Stimulated activated CD4-positive, alpha-beta T cell treated with anti-CD3 and anti-CD28 coated beads, TNF-alpha, amount 100 ng/mL, for 4 hours (primary cell): ENCODE measurements at places on chromosomes 2 and 18.
A peak's percentile ranks its signal among the peaks of the same experiment; 100 is the strongest.

- DNase-seq: peak; percentile 19
Observed at GRCh38 chr2:218569038-218569431, 396 bp downstream of the CNOT9 start.

GRCh38 chr18:58903533-58903932, 38.9 kb downstream of the ZNF532 start:
- no peak for DNase-seq

- no peak for DNase-seq
Observed at GRCh38 chr2:157725846-157726245, 97.2 kb upstream of the ACVR1C start.

DNA sequence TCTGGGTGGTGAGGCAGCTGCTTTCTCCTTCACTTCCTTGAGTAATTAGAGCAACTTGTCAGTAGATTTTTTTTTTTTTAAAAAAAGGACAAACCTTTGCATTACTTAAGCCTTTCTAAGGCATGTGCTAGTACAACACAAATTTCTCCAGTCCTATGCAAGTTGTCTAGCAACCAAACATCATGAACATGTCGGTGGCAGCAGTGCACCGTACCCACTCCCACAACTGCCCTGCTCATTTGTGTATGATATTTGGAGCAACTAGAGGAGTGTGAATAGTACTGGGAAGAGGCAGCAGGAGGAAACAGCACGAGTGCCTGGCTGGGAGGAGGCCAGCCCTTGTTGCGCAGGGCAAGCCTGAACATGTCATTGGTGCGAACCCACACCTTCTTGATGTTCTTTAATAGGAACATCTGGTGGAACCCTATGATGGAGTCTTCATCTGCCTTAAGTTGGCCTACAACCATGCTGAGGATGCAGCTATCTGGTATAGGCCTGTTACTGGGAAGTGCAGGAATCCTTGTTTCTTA, 238.3 kb downstream of the TDRD15 start:
- DNase-seq: no peak

DNA sequence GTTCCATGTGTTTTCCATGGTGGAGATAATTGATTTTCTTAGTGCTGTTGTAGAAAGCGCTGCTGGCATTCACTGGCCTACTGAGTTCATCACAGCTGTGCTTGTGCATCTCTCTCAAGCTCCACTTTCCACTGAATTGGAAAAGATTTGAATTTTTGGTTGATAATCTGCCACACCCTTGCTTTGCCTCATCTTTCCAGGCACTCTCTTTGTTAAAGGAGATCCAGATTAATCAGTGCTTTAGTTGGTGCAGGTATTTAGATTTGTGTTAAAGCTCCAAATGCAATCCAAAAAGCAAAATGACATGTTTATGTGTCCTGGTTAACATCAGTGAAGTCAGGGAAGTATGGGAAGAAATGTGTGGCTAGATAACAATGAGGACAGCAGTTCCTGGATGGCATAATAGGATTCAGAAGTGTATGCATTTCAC, 2.7 kb upstream of the COL3A1 start:
- no peak for DNase-seq

DNA sequence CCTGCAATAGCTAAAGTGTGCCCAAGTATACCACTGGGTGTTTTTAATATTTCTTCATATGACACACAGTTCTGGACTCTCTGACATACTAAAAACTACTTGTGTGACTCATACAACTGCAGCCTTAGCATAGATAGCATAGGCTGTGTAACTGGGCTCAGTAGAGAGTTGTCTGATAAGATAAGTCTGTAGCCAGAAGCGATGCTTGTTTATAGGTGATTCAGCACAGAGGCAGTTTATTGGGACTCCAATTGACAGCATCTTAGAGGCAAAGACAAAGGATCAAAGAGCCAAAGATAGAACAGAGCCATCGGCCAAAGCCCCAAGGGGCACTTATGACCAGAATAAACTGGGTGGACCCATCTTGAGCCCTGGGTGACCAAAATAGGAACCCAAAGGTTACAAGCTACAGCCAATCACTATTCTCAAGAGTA, 42.3 kb downstream of the AAK1 start:
- no peak for DNase-seq

- no peak for DNase-seq
Observed at GRCh38 chr2:229335877-229336346, 64.8 kb upstream of the PID1 start.

- DNase-seq: no peak
Observed at GRCh38 chr2:226657340-226658053, 142.1 kb downstream of the IRS1 start.

GRCh38 chr2:170679607-170680079, 35.5 kb upstream of the SP5 start:
- no peak for DNase-seq

DNA sequence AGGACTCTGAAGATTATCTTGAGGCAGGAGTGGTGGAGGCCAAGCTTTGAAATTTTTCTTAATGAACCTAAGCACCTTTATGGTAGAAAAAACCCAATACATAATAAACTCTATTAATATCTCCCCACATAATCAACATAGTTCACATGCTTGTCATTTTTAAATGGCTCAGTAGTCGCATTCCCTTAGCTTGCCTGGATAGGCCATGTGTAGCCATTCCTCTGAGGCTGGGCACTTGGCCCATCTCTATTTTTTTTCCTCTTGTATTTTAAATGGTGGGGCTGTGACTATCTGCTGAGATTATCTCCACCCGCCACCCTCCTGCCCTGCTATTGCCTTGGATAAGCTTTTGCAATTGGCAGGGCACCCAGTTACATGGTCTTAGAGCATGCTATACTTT, 143.1 kb downstream of the FHOD3 start:
- DNase-seq: no peak

DNA sequence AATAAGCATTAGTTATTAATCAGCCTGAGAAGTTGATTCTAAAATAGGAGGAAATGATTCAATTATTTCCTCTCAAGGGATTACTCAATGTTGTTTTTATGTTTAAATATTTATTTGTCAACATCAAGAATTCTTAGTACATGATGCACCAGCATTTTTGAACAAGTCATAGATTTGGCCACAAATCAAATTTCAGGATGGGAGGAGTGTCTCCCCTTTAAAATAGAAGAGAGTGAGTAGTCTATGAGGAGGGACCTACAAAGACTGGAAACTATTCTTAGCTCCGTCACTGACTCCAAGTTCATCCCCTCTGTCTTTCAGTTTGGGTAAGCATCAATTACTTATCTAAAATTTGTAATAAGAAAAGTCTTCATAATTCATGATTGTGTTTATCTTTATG, 18.6 kb upstream of the IL18R1 start:
- no peak for DNase-seq

- no peak for DNase-seq
Observed at GRCh38 chr18:35143622-35144596, 96.9 kb upstream of the ZNF397 start.

- no peak for DNase-seq
Observed at GRCh38 chr18:2984091-2984490, 28.9 kb downstream of the LPIN2 start.

GRCh38 chr2:126883666-126884040, 15.0 kb upstream of the TEX51 start:
- DNase-seq: no peak

DNA sequence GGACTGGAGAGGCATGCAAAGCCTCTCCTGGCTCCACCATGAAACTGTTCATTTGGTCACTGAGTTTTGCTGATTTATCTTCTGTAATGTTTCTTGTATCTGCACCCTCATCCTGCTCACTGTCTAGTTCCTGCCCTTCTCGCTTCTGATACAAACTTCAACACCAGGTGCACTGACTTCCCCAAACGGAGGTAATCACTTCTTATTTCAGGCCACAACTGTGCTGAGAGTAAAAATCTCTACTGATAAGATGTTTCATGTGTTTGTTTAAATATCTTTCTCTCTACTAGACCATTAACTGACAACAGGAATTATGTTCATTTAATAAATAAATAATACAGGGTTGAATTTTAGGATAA, 10.9 kb upstream of the NT5C1B start:
- no peak for DNase-seq

- DNase-seq: no peak
Observed at GRCh38 chr18:54830260-54830659, 2.0 kb downstream of the RAB27B start.

GRCh38 chr2:237315170-237315828, 98.7 kb downstream of the COL6A3 start:
- no peak for DNase-seq

GRCh38 chr2:60820416-60821132, 60.8 kb upstream of the REL start:
- DNase-seq: no peak

DNA sequence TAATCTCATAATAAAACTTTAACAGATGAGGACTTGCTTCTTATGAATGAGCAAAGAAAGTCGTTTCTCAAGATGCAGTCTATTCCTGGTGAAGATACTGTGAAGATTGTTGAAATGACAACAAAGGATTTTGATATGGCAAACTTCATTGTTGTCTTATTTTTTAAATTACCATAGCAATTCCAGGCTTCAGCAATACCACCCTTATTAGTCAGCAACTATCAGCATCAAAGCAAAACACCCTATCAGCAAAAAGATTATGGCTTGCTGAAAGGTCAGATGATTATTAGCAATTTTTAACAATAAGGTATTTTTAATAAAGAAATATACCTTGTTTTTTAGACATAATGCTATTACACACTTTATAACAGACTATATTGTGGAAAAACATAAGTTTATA, 88.3 kb downstream of the COL5A2 start:
- DNase-seq: no peak

DNA sequence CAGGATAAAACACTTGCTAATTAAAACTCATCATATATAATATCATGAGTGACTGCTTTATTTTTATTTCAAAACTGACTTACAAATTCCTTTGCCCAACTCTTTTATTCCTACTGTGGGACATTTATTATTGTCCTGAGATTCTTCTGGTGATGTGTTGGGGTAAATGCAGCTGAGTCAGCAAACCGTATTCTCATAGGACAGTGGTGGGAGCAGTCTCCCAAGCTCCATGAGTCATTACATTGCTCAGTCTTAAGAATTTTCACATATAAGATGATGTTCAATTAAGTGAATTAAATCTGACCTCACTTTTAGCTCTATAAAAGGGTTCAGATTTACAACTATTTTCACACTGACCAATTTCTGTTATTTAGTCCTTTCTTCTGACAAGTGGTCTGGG, 1530.7 kb downstream of the LRP1B start:
- DNase-seq: no peak

DNA sequence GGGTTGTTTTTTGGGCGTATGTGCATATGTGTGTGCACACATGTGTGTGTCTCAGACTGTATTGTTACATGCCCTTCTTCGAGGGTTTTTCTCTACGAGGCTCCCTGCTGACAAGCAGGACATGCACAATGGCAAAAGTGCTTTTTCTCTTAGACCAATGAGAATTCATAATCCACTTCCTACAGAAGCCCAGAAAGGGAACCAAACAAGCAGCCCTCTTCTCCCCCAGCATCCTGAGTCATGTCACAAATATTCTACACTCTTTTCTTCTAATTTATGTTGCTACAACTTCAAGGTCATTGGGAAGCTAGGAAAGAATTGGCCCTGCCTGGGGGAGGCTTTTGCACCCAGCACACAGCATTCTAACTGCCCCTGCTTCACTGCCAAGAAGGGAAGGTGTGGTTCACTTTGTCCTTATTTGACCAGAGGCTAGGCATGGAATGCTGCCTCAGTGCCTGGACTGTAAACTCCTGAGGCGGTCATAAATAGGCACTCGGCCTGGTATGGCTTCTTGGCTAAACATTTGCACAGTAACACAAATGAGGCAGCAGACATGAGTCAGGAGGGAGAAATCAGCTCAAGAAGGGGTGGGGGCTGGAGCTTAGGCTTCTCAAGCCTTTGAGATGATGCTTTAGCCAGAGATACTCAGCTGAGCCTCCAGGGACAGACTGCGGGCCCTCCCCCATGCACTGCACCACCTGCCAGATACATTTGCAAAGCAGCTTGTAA, 92.7 kb upstream of the KLF7 start:
- DNase-seq: no peak

- no peak for DNase-seq
Observed at GRCh38 chr18:60984510-60984909, 348.7 kb upstream of the CDH20 start.

- no peak for DNase-seq
Observed at GRCh38 chr18:64203295-64203694, 54.4 kb upstream of the LINC00305 start.

DNA sequence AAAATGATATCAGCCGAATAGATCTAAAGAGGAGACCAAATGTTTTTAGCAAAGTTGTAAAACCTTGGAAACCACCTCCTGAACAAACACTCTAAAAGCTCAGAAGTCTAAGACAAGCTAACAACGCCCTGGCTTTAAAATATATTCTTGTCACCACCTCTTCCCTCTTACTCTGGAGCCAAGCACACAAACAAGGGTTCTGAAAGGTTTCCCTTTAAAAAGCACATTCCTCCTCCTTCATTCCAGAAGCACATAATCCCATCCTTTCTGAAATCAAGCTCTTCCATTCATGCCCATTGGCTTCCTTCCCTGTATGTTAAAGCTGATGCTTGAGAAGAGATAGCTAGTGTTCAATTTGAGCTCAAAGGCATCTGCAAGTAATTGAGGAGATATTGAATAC, 382.0 kb downstream of the LNPK start:
- no peak for DNase-seq

DNA sequence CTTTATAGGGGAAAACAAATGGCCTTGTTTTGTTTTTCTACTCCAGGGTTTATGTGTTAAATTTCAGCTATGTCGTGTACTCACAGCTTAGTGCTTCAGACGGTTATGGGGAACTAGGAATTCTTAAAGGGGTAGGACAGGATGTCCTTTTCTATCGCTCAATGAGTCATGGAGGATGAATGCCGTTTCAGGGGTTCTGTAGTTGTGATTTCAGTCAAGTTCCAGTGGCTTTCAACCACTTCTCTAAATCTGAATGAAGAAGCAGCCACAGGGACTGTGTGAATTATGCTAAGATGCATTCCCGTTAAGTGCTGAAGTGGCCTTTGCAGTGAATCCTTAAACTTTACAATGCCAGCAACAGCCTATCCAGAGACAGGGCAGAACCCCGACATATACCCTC, 1231.7 kb upstream of the ZEB2 start:
- no peak for DNase-seq

GRCh38 chr2:1997409-1997808, 253.1 kb upstream of the PXDN start:
- no peak for DNase-seq

GRCh38 chr2:8059255-8059654, 622.6 kb upstream of the ID2 start:
- no peak for DNase-seq

DNA sequence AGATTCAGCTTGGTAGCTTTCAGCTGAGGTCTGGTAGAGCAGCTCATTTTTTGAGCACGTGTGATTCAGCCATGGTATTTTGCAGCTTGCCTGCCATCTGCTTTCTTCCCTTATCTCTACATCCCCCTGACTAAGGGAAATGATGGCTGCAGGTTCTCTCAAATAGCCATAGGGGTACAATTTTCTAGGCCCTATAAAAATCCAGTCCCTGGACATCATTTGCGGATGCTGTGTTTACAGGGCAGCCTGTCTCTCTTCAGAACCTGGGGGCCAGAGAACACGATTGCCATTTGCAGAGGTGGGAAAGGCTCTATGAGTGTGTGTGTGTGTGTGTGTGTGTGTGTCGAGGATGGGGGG, 442.7 kb upstream of the MEIS1 start:
- DNase-seq: no peak
